ENCODE measurements at places on chromosomes 16 and 17.

DNA sequence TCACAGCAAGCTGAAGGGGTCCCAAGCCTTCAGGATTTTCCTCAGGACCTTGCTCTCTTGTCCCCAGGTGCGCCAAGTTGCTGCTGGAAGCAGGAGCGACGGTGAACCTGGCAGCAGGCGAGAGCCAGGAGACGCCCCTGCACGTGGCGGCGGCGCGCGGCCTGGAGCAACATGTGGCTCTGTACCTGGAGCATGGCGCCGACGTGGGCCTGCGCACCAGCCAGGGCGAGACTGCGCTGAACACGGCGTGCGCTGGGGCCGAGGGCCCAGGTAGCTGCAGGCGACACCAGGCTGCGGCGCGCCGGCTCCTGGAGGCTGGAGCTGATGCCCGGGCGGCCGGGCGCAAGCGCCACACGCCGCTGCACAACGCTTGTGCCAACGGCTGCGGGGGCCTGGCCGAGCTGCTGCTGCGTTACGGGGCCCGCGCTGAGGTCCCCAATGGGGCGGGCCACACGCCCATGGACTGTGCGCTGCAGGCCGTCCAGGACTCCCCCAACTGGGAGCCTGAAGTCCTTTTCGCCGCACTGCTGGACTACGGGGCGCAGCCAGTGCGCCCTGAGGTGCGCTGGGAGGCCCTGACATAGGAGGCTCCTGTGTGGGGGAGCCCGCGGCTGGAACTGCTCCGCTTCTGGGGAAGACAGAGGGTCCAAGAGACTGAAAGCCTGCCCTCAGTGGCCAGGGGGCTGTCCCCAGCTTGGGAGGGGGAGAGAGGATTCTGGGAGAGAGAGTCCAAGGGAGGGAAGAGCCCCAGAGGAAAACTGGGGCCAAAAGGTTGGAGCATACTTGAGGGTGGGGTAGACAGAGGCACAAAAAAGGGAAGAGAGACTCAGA is 6.4 kb downstream of the ASB16 start:
- DNase-seq: no peak

- DNase-seq: no peak
Measured at GRCh38 chr16:81519301-81520150, 74.9 kb downstream of the CMIP start.

DNA sequence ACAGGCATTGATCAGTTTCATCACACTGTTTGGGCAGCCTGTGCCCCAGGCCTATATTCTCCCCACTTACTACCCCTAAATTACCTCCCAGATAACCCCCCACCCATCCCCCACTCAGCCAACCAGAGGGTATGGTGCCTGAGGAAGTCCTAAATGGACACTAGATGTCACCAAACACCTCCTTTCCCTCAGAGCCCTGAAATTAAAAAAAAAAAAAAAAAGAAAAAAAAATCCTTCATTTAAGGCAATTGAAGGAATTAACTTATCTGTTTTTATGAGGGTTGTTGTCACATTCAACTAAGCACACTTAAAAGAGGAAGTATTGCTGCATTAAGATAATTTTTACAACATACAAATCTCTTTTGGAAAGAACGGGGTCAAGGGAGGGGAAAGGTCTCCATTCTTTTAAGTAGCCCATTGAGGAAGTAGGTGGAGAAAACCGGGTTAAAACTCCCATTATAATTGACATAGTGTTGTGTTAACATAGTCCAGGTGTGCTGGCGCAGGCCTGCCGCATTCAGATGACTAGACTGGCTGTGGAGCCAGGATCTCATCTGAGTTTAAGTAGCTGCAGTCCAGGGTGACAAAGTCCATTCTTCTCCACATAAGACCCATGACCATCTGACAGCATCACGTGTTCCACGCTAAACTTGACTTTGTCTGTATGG is 46.3 kb downstream of the SNX11 start:
- DNase-seq: no peak

GRCh38 chr17:40895106-40895730 is 10.2 kb upstream of the KRT20 start:
- DNase-seq: no peak

GRCh38 chr17:65434251-65434650 is 127.2 kb downstream of the AXIN2 start:
- DNase-seq: no peak

DNA sequence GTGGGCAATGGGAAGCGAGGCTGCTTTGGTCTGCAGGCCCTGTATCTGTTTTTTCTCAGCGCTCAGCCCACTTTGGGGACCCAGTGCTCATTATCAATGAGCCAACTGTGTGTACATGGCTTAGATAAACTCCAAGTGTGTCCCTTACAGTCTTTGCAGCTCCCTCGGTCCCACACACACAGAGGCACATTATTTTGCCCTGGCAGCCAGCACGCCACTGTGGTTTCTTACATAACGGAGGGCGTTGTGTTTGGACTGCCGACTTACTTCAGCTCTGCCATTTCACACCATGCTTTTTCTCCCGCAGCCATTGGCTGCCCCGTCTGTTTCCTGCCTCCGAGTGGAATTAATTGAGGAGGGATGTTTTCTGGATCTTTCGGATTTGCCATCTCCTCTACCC is 56.5 kb upstream of the CLEC18A start:
- no peak for DNase-seq

- no peak for DNase-seq
Measured at GRCh38 chr16:3789375-3790099, 72.2 kb upstream of the TRAP1 start.

GRCh38 chr16:1141191-1141590 is 11.7 kb upstream of the CACNA1H start:
- DNase-seq: no peak

DNA sequence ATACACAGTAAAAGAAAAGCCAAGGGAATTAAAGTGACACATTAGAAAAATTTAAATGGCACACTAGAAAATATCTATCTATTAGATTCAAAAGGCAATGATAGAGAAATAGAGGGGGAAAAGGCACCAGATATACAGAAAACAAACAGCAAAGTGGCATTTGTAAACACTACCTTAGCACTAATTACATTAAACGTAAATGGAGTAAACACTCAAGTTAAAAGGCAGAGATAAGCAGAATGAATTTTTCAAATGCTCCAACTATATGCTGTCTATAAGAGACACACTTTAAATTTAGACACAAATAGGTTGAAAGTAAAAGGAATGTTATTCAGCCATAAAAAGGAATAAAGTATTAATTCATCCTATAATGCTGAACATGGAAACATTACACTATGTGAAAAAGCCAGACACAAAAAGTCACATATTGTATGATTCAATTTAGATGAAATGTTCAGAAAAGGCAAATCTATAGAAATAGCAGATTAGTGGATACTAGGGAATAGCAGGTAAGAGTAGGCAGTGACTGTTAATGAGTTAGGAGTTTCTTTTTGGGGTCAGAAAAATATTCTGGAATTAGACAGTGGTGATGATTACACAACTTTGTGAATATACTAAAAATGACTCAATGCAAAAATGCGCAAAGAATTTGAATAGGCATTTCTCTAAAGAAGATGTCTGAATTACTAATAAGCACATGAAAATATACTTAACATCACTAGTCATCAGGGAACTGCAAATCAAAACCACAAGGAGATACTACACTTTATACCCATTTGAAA is 92.4 kb downstream of the BRIP1 start:
- DNase-seq: no peak

DNA sequence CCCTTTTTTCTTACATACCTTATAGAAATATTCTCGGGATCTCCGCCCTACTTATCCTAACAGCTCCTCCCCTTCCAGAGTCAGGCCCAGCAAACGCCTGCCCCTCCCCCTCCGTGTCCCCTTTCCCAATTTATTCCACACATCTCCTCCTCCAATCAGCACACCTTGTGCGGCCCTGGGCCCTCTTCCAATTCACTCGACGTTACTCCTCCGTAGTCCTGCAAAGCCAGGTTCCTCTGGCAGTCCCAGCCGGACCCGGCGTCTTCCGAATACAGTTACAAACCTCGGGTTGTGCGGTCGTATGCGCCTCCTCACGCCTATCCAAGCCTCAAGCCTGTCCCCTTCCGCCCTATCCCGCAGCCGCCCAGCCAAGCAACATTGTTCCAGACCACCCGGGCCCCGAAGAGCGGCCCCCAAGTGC is 677 bp downstream of the CBX1 start:
- DNase-seq: no peak

GRCh38 chr17:34464812-34465211 is 101.8 kb upstream of the CCL1 start:
- DNase-seq: no peak

All from activated T-helper 9 cell treated with anti-CD3 and anti-CD28 coated beads, Interleukin-2, amount 50 U/mL, for 16 hours (primary cell).